Left forelimb (tissue), 1 donor: ENCODE measurements at places on chromosomes 1 and 21.

DNA sequence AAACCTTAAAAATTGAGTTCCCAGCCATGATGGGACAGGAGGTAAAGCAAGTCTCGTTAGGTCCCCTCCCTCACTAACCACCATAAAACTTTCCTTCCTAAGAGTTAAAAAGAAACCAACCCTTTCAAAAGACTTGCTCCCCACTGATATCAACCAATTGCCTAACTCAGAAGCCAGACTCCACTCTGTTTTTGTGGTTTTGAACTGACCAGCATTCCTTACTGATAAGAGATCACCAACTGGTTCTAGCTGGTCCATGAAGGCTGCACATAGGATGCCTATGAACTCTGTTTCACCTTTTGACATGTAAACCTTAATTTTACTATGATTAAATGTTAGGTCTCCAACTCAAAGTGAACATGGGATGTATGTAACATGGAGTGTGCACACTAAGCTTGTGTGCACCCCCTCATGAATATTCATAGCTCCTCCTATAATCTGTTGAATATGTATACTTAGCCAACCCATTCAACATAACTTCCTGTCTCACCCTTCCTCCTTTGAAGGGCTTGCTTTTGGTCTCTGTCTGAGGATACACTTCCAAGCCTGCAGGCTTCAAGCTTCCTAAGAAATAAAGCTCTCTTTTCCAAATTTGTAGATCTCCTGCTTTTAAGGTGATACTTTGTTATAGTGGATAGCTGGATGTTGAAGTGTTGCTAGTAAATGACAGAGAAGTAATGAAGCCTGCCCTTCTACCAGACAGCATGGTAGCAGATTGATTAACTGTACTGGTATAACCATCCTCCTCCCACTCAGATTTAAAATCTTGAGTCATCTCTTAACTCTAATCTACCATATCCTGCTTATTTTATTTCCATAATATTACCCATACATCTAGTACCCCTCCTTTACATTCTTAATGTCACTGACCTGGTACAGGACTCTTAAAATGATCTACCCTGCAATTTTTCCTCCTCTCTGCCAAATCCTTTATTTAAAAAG is 95.6 kb downstream of the ZNF644 start:
- DNase-seq, result no peak

- DNase-seq, result no peak
Observed at GRCh38 chr1:106746448-106747085, 309.9 kb upstream of the PRMT6 start.

- no peak for DNase-seq
Observed at GRCh38 chr1:33057095-33057494, 20.4 kb upstream of the AK2 start.

DNA sequence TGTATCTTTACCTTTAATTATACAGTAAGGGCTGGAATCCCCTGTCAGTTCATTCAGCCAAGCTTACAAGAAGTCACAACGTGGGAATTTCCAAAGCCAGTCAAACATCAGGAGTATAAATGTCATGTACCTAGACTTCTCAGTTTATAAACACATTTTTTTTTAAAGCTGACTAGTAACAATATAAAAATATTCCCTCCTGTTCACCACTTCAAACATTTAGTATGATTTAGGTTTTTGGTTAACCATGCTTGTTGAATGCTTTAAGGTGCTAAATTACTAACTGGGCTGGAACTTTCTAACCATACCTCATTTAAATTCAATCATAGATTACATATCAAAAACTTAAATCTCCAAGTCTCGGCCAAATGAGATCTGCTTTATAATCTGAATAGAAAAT is 44.0 kb downstream of the JAK1 start:
- no peak for DNase-seq

DNA sequence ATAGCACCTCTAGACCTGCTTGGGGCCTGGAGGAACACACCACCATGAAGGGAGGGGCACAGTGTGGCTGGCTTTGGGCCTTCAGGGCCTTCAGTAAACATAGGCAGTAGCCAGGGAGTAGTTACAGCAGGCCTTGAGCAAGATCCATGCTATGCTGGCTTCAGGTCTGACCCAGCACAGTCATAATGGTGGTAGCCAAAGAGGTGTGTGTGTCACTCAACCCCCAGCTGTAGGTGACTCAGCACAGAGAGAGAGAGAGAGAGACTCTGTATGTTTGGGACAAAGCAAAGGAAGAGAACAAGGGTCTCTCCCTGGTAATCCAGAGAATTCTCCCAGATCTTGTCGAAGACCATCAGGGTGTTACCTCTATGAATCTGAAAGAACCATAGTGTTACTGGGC is 250.5 kb upstream of the PKN2 start:
- no peak for DNase-seq

DNA sequence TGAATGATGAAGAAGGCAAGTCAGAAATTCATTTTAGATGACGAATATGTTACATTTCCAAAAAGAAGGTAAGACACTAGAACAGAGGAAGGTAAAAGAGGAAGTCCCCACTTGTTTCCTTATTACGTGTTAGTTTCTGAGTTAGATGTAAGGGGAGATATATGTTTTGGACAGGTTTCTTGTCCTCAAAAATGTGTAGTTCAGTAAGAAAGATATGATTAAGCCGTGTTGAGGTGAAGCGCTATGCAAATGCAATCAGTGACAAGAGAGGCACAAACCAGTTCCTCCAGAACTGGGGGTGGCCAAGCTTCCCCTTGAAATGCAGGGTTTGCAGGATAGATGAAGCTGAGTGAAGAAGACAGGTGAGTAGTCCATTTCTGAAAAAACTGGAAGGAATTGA is 293.3 kb upstream of the RUNX1 start:
- no peak for DNase-seq

GRCh38 chr1:67939942-67940341 is 106.7 kb upstream of the GNG12 start:
- no peak for DNase-seq

DNA sequence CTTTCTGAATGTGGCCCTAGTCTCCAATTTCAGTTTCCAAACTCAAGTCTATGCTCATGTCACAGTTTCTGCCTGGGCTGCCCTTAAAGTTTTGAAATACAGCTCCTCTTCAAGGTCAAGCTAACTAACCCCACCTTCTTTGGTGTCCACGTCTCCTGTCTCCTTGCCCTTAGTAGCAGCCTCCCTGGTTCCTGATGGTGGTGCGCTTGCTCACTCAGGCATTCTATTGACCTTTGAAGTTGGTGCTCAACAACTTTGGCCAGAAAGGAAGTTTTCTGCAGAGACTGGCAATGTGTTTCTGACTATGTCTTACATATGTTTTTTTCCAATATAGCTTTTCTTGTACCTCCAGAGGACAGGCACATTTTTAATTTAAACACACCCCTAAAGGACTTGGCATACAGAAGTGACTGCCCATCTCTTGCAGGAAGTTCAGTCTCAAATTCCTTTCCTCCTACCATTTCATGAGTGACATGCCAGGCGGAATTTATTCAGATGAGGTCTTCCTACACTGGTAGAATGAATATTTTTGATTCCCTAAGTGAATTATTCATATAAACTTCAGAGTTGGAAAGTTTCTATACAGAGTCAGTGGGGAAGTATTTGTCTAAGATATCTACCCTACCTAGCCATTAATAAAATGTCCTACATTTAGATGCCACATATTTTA is 364.3 kb upstream of the USP24 start:
- DNase-seq, result no peak

DNA sequence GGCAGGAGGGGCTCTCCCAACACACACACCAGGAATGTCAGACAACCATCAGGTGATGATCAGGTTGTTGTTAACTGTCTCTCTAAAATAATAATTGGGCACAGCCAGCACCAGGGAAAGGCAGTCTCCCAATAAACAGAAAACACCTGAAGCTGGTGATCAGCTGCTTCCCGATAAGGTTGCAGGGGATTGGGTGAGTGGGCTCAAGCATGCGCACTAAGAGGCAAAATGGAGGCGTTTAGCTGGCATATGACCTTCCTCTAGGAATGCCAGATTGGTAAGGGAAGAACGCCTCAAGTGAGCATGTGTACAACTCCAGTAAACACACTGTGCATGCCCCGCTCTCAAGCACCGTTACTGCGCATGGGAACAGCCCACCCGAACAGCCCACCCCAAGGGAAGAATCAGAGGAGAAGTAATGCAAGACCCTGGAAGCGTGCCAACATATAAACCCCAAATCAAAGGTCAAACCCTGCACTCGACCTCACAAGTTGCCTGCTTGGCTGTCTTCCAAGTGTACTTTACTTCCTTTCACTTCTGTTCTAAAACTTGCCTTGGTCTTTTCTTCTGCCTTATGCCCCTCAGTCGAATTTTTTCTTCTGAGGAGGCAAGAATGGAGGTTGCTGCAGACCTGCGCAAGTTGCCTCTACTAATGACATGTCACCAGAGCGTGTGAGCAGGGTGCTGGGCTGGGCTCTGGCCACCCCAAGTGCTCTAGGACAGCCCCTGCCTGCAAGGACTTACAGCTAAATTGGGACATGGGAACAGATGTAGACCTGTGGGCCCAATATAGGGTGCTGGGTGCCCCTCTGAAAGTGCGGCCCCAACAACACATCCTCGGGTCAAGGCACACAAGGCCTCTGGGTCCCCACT is 200.8 kb downstream of the RHOU start:
- DNase-seq, result peak; percentile 50

DNA sequence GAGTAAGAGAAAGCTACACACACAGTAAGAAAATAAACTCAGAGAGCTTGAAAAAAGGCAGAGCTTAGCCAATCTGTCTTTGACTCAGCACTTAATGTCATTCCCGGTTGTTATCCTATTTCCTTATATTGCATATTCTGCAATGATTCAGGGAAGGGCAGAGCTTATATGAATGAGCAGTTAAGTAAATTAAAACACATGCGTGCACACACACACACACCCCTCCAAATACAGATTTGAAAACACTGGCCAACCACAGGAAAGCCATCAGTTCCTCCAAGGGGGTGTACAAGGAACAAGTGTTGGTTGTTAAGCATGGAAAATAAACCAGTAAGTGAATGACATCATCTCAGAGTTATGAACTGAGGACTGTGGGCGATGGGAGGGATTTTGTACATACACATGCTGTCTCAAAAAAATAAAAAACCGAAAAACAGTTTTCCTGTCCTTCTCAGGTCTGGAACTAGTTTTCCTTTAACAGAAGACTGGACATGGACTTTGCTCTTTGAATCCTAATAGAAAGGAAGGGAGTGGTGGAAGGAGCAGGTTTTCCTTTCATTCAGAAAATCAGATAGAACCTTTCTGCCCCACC is 1.0 kb downstream of the IQGAP3 start:
- DNase-seq, result no peak

DNA sequence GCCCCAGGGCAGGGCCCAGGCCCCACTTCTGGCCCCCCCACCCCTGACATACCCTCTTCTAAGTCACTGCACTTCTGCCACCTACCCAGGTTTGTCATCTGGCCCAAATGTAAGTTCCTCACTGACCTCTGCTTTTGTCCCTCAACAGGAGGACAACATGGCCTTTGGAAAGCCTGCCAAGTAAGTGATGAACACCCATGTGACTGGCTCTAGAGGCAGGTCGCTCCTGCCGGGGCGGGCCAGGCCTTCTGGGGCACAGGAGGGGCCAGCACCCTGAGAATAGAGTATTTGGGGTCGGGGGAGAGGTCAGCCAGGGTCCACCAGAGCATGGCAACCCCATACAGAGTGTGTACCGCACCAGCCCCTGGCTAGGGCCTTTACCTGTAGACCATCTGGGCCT is 9.9 kb upstream of the SYTL1 start:
- DNase-seq, result no peak

DNA sequence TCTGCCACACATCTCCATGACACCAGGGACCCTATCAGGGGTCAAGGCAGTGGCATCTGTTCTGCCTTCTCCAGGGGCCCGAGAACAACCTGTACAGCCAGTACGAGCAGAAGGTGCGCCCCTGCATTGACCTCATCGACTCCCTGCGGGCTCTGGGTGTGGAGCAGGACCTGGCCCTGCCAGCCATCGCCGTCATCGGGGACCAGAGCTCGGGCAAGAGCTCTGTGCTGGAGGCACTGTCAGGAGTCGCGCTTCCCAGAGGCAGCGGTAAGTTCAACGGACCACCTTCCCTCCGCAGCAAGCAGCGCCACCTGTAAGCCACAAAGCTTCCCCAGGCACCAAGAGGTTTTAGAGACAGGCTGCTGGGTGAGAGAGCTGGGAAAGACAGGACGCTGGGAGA is 15.9 kb downstream of the MX2 start:
- DNase-seq, result peak; percentile 44

DNA sequence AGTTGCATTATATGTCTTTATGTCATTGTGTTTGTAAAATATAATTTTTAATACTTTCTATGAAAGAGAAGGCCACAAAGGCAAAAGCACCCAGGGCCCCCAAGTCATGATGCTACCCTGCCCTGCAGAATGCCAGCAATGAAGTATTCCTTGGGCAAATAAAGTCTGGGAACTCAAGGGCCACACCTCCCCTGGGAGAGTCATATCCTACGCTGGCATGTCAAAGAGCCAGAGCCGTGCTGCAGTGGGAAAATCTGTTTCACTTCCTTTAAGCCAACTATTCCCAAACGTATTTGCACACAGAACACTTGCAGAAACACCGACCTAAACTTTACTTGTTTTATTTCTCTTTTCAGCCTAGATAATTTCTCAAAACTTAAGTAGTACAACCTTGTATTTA is 98.4 kb upstream of the KAZN start:
- peak; percentile 34 for DNase-seq

DNA sequence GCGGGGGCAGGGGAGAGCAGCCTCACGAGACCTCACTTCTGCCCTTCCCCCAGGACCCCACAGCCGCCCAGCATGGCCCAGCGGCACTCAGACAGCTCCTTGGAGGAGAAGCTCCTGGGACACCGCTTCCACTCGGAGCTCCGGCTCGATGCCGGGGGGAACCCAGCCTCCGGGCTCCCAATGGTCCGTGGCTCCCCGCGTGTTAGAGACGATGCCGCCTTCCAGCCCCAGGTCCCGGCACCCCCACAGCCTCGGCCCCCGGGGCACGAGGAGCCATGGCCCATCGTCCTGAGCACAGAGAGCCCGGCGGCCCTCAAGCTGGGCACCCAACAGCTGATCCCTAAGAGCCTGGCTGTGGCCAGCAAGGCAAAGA is 8.5 kb downstream of the ARHGEF16 start:
- no peak for DNase-seq

GRCh38 chr1:156217871-156218270 is 5.1 kb downstream of the PMF1 start:
- no peak for DNase-seq
